CMK (cell line): ENCODE measurements at places on chromosomes 7 and 10.

GRCh38 chr7:158371856-158372255 lies 215.8 kb downstream of the PTPRN2 start:
- DNase-seq: no peak

GRCh38 chr7:99679032-99679399 lies 780 bp downstream of the CYP3A5 start:
- DNase-seq: no peak

GRCh38 chr10:102241032-102241443 lies 274 bp downstream of the PITX3 start:
- DNase-seq: no peak

DNA sequence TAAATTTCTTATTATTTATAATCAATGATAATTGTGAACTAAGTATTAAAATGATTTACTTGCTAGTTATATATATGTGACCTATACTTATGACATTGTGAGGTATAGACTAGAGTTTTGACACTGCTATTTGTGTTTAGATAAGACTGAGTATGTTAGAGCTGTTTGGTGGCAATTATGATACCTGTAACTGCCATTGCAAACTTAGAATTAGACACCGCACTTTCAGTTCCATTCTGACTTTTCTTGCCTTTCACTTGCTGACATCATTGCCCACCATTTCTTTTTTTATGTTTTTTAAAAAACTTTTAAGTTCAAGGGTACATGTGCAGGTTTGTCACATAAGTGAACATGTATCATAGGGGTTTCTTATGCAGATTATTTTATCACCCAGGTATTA lies 214.5 kb downstream of the MBL2 start:
- DNase-seq: no peak

DNA sequence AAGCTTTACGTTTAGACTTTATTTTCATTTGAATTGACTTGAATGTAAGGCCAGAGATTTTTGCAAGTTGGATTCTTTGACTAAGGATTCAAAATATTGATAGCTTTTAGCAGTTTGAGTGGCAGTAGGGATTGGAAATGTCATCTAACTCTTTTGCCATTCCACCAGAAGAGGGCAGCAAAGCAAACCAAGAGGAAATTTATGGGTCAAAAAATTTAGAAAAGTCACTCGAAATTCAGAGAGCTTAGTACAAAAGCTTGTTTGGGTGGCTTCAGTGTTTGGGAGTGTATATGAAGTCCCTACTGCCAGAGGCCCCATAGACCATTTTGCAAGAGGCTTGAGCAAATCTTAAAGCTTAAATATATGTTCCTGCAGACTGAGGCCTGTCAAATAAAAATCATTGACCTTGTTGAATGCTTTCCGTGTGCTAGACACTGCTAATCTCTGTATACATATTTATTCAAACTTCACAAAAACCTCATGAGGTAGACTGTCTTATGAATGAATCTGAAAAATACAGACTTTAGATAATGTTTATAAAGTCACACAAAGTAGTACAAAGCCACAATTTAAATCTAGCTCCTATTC lies 44.6 kb upstream of the RSBN1L start:
- no peak for DNase-seq

DNA sequence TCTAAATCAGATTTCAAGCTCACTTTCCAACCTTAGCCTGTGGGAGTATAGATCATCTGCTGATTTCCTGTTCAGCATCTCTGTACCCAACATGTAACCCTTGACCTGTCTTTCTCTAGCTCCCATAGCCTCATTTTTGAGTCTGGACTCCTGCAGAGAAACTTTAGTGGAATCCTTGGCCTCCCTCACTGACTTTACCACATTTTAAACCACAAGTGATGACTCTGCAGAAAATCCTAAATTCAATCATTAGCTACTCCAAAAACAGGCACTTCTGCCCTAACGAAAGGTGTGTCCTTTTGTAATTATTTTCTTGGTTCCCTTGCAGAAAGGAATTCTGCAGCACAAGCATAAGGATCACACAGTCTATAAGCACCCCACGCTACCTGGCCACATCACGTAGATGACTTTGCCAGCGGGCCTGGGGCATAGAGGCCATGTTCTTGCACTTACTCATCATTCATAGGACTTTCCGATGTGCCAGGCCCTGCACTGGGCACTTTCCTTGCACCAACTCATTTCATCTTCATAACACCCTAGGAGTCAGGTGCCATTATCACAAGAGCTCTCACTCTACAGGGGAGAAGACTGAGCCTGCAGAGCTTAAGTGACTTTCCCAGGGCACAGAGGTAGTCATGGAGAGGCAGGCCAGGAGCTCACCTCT lies 57.2 kb upstream of the OPALIN start:
- no peak for DNase-seq

GRCh38 chr7:112183266-112183665 lies 22.9 kb downstream of the DOCK4 start:
- DNase-seq: no peak

DNA sequence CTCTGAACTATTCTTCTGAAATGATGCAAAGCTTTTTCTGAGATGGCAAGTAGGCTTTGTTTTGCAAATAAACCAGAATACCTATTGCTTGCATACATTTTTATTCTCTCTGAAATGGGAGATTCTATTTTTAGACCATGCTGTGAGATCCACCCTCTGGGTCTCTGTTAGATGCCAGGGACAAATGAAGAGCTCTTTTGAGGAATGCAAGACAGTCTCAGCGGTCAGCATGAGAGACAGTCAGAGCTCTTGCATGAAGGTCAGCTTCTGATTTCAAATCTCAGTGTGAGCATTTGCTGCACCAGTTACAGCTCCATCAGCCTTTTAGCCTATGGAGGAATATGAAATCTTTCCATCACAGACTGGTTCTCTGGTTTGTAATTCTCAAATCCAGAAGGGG lies 429.9 kb upstream of the KLF6 start:
- DNase-seq: no peak

DNA sequence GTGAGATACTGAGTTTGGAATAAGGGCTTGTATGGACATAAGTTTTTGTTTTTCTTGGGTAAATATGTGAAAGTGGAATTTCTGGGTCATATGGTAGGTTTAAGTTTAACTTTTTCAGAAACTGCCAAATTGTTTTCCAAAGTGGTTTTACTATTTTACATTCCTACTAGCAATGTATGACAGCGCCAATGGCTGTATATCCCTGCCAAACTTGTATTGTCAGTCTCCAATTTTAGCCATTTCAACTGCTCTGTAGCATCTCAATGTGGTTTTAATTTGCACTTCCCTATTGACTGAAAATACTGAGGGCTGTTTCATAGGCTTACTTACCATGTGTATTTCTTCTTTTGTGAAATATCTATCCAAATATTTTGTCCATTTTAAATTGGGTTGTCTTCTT lies 90.5 kb upstream of the ZNF32 start:
- DNase-seq: no peak

DNA sequence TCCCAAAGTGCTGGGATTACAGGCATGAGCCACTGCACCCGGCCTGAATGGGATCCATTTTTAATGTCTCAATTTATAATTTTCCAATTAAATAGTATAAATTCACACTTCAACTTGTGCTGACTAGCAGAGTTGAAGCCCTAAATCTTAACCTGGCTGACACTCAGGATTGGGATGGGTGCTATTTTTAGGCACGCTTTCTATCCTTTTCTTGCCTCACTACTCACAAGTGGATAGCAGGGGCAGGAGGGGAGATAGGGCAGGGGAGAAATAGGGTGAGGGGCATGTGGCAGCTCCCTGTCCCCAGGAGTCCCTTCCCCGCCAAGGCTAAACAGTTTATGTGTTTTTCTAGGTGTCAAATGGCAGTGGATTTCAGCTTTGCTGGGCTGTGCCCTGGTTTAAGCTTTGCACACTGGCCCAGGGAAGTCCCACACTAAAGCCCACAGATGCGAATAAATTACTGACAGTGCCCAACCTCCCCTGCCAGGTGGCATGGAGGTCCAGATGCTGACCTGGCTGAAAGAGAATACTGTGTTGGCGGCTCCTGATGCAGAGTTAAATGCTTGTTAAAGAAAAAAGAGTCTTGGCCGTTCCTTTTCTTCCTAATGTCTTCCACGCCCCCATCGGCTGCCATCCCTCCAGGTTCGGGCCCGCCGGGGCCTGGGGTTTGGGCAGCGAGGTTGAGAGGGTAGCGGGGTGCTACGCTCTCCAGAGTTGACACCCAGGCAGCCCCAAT lies 36.2 kb upstream of the EFCAB10 start:
- no peak for DNase-seq
